ENCODE measurements at places on chromosomes 6 and 20.
A peak's percentile ranks its signal among the peaks of the same experiment; 100 is the strongest.

DNA sequence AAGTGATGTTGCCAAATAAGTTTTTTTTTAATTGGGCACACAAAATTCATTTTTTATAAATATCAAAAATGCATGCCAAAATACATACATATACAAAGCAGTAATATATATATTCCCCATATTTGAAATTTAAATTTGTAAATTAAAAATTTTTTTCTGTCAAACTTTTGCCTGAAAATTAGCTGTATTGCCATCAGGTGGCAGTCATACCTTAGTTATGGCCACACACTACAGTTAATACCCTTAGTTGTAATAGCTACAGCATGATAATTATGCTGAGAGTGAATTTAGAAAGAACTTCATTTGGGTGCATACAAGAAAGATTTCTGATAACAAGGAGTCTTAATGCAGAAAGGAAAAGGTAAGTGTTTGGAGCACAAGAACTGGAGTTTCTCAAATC is 46.2 kb upstream of the SDHAF4 start:
- no peak for DNase-seq

DNA sequence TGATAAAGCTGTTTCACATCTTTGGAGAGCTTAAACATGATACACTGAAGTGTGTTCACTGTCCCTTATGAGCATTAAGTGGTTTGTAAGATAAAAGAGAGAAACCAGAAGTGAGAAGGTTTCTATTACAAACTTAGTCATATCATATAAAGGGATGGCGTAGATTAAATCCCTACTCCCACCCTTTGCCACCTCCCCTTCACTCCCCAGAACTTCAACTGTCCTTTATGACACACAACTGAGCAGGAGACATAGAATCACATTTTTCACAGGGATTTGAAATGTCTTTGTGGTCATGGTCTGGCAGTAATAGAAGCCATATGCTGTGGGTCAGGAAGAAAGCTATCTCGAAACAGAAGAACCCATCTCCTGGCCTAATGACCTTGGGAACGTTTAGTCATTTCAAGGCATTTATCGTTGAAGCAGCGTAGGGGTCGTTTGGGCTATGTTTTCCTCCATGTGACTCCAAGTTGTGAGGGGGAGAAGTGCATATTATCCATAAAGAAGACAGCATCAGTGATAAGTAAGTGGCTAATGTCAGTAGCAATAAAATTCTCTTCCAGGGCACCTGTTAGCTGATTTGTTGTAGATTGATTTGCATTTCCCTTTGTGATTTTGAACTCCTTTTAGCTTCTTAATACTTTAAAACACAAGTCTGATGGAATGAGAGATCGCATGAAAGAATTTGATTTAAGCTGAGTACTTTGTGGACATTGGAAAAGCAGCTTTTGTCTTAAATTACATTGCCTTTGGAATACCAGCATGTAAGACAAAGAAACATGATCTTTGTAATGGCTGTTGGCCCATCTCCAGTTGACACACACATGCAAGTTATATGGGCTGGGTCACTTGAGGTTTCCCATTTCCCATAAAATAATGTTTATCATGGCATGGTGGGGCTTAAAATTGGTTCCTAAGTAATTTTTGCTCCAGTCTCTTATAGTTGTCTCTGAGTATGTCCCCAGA is 501.5 kb upstream of the FLRT3 start:
- no peak for DNase-seq

- no peak for DNase-seq
These were observed 105.5 kb downstream of the BMP7 start for GRCh38 chr20:57160985-57161384.

DNA sequence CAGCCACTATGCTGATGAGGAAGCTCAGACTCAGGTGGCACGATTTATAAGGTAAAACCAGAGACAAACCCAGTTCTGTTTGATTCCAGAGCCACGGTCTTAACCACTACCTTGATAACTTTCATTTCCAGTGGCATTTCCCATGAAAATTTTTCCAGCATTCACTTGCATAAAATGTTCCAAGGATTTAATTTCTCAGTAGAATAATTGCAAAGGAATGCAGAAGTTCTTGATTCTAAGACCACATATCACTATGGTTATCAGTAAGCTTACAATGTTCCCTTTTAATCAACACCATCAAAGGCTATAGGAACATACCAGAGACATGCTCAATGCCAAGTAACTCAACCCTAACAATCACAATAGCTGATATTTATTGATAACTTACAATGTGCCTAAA is 306.0 kb upstream of the HS3ST5 start:
- DNase-seq = no peak

- DNase-seq = no peak
These were observed 32.7 kb downstream of the WDR27 start for GRCh38 chr6:169669147-169669546.

DNA sequence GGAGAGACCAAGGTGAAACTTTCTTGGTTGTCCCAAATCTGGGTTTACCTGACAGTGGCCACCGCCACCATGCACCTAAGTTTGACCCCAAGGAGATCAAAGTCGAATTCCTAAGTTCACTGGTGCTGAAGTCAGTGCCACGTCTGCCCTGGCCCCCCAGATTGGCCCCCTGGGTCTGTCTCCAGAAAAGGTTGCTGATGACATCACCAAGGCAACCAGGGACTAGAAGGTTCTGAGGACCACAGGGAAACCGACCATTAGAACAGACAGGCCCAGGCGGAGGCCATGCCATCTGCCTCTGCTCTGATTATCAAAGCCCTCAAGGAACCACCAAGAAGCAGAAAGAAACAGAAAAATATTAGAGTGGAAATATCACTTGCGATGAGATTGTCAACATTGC is 91.2 kb downstream of the DLL1 start:
- DNase-seq = no peak

- DNase-seq = peak; percentile 83
These were observed 1.1 kb upstream of the OPN5 start for GRCh38 chr6:47780510-47781356.

Measured in amniotic stem cell (primary cell).